ENCODE measurements at places on chromosomes 1 and 21.

DNA sequence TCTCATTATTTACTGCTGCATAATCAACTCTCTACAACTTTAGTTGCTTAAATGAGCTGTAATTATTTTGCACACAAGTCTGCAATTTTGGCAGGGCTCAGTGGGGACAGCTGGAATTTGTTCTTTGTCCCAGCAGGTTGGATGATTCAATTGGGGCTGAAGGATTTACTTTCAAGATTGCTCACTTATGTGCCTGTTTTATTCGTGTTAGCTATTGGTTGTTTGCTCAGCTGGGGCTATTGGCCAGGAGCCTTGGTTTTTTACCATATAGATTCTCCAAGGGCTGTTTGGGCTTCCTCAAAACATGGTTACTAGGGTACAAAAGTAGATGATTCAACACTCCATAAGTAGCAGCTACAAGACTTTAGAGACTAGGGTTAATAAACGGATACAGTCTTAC lies 13.4 kb downstream of the OR10R2 start:
- DNase-seq = no peak

GRCh38 chr1:168261390-168261789 lies 19.3 kb upstream of the TBX19 start:
- no peak for DNase-seq

- DNase-seq = no peak
These were observed 164.6 kb upstream of the KCNJ6 start for GRCh38 chr21:38080888-38081287.

DNA sequence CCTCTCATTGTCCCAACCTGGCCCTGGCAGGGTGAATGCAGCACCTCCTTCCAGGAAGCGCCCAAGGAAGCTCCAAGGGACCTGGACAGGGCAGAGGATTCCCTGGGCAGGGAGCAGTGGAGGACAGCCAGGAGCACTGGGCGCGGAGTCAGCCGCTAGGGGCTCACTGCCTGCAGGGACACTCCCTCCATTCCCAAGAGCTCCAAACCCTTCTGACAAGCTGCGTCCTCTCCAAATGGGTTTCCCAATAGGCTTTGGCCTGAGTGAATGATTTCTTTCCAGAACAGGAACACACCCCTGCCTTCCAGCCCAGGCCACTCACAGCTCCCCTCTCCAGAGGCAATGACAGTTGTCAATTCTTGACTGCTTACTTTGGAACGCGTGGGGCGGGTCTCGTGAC lies 128.5 kb upstream of the EDN2 start:
- DNase-seq = no peak

GRCh38 chr1:181765451-181766026 lies 282.2 kb downstream of the CACNA1E start:
- DNase-seq = no peak

All from SK-N-DZ (cell line).